ENCODE measurements at places on chromosomes 5 and 9.
A peak's percentile ranks its signal among the peaks of the same experiment; 100 is the strongest.

DNA sequence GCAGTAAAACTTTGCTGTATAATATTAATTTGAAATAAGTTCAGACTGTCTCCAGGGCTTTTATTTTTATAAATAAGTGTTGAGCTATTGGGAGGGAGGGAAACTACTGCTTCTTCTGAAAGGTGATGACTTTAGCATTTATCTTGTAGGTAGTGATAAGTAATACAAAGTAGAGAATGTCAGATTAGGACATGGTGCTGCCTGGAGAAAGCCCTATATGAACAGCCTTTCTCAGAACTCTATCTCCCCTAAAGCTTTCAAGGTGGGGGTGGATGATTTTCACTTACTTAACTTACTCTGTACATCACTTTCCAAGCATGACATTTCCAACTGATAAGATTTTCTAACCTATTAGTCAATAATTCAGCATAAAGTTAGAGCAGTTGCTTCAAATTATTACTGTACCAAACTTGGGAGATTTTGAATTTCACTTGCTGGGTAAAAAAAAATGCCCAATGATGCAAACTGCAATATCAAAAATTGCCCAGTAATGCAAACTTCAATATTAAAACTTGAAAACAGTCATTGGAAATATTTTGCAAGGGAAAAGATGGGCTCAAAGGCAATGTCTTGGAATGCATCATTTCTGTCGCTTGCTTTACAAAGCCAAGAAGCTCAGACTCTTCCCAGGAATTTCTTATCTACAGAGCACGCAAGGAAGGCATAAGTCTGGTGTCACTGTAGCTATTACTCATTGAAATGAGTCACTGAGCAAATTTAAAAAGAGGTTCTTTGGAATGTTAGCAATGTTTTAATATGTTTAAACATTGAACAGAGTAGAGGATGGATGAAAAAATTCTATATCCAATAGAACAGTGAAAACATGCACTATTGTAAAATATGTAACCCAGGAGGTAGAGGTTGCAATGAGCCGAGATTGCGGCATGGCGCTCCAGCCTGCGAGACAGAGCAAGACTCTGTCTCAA lies 569.5 kb downstream of the PSAT1 start:
- no peaks in the 10 kb centered on the region for H3K4me1 ChIP-seq
- H3K27me3 ChIP-seq: no peaks in the 10 kb centered on the region
- no peak for DNase-seq
- no peak overlapping the region for H3K27ac ChIP-seq
- no peaks in the 10 kb centered on the region for H3K36me3 ChIP-seq

- H3K27me3 ChIP-seq: no peaks in the 10 kb centered on the region
- no peaks in the 10 kb centered on the region for H3K4me1 ChIP-seq
- H3K36me3 ChIP-seq: no peaks in the 10 kb centered on the region
- H3K27ac ChIP-seq: no peak overlapping the region
Measured at GRCh38 chr5:143796753-143797152, 15.2 kb upstream of the HMHB1 start.

- H3K36me3 ChIP-seq: peaks cover 13% of the 10 kb centered on the region
- no peak for DNase-seq
- peaks cover 91% of the 10 kb centered on the region for H3K4me1 ChIP-seq
- H3K27me3 ChIP-seq: no peaks in the 10 kb centered on the region
- H3K27ac ChIP-seq: peak overlapping the region; percentile 52
Measured at GRCh38 chr5:132419502-132420468, 50.3 kb downstream of the SLC22A5 start.

GRCh38 chr5:154603485-154603884 lies 125.5 kb upstream of the HAND1 start:
- no peaks in the 10 kb centered on the region for H3K36me3 ChIP-seq
- DNase-seq: no peak
- no peak overlapping the region for H3K27ac ChIP-seq
- peaks cover 6% of the 10 kb centered on the region for H3K4me1 ChIP-seq
- no peaks in the 10 kb centered on the region for H3K27me3 ChIP-seq

DNA sequence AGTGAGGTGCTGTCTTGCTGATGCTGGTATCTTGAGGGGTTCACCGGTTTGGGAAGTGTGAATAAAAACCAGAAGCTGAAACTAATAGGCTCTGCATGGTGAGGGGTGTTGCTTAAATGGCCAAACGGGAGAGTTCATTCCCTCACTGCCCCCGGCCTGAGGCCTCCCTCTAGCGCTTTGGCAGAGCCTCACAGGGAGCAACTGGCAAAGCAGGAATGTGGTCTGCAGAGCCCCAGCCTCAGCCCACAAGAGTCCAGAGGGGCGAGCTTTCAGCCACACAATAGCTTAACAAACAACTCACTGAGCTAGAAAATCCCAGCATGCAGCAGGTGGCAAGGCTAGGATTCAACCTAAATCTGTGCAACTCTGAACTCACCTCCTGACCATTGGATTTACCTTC lies 234.8 kb downstream of the MED10 start:
- no peaks in the 10 kb centered on the region for H3K36me3 ChIP-seq
- no peaks in the 10 kb centered on the region for H3K4me1 ChIP-seq
- H3K27ac ChIP-seq: no peak overlapping the region
- H3K4me3 ChIP-seq: no peak overlapping the region
- no peaks in the 10 kb centered on the region for H3K27me3 ChIP-seq
- DNase-seq: no peak

DNA sequence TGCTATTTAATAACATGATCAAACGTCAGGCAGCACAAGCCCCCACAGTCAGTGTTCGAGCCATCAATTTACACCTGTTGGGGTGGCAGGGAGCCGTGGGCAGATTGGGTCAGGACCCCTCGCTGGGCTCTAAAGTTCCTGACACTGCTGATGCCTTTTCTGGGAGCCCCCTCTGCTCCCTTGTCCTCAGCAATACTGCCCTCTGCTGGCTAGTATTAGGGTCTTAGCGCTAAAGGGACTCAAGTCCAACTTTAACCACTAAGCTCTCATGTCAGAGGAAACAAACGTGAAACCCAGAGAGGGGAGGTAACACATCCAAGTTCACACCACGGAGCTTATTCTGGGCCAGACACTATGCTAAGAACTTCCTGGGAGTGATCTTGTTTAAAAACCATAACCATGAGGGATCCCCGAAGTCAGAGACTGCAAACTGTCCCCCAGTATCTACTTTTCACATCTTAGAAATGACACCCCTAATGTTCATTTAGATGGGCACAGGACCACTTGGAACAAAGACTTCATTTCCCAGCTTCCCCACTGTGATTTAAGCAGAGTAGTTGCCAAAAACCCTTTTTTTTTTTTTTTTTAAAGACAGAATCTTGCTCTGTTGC lies 20.4 kb downstream of the ANKS6 start:
- H3K36me3 ChIP-seq: peaks cover 26% of the 10 kb centered on the region
- peak; percentile 56 for DNase-seq

- no peak overlapping the region for H3K27ac ChIP-seq
- H3K36me3 ChIP-seq: no peaks in the 10 kb centered on the region
- H3K4me1 ChIP-seq: no peaks in the 10 kb centered on the region
- no peak for DNase-seq
- no peak overlapping the region for H3K4me3 ChIP-seq
Measured at GRCh38 chr9:126927419-126927818, 12.8 kb downstream of the RALGPS1 start.

DNA sequence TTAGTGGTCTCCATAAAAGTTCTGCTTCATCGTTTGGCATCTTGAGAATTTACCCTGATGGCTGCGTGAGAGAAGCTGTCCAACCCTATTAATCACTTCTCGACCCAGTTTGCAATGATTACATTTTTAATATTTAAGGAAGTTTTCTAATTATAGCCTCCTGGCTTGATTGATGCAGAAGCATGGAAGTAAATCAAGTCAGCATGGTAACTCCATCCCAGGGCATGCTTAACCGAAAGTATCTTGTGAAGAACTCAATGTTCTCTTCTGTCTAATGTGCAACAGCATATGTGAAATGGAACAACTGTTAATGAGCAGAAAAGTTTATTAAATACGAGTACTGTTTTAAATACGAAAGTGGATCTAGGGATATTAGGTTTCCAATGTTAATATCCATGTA lies 278.9 kb upstream of the CD180 start:
- no peak overlapping the region for H3K4me3 ChIP-seq
- H3K4me1 ChIP-seq: no peaks in the 10 kb centered on the region
- no peak overlapping the region for H3K27ac ChIP-seq
- DNase-seq: no peak
- H3K36me3 ChIP-seq: no peaks in the 10 kb centered on the region

GRCh38 chr9:134195558-134195957 lies 31.2 kb upstream of the RNU6ATAC start:
- no peak overlapping the region for H3K27ac ChIP-seq
- H3K36me3 ChIP-seq: no peaks in the 10 kb centered on the region
- H3K4me3 ChIP-seq: no peak overlapping the region

- H3K4me3 ChIP-seq: no peak overlapping the region
- no peak overlapping the region for H3K27ac ChIP-seq
- no peaks in the 10 kb centered on the region for H3K27me3 ChIP-seq
- H3K36me3 ChIP-seq: no peaks in the 10 kb centered on the region
- DNase-seq: no peak
- H3K4me1 ChIP-seq: peaks cover 9% of the 10 kb centered on the region
Measured at GRCh38 chr9:5549658-5550650, 39.6 kb downstream of the PDCD1LG2 start.

GRCh38 chr9:114375386-114376175 lies 12.2 kb downstream of the AKNA start:
- H3K4me3 ChIP-seq: no peak overlapping the region
- H3K27me3 ChIP-seq: no peaks in the 10 kb centered on the region
- peaks cover 27% of the 10 kb centered on the region for H3K36me3 ChIP-seq
- DNase-seq: no peak

DNA sequence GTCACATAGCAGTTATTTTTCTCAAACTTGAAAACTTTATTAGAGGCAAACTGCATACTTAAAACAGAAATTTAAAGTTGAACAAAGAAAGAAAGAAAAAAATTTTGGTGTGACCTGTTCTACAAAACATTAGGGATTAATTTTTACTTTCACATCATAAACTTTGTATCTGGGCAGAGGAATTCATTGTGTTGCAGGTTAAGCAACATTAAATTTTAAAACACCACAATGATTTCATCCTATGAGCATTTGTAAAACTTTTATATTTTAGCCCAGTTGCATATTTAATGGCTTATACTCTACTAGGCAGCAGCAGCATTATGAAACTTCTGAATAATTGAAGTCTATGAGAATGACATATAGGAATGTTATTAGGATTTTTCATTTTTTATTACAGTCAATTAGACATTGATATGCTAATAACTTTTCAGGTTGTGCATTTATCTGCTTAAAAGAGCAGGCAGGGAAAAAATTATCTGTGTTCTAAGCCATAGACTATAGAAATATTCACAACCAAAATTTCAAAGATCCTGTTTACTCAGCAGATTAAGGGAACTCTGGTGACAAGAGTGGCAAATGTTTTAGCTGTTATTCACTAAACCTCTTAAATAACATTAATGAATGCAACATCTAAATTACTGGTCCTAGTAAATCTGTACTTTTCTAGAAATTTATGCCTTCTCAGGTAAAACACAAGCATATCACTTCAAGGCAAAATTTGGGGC lies 1088.5 kb upstream of the CDH6 start:
- H3K4me1 ChIP-seq: no peaks in the 10 kb centered on the region
- H3K4me3 ChIP-seq: no peak overlapping the region
- DNase-seq: no peak

- no peak for DNase-seq
- no peak overlapping the region for H3K27ac ChIP-seq
- no peak overlapping the region for H3K4me3 ChIP-seq
- H3K27me3 ChIP-seq: no peaks in the 10 kb centered on the region
- H3K36me3 ChIP-seq: no peaks in the 10 kb centered on the region
Measured at GRCh38 chr5:127400946-127401670, 110.5 kb downstream of the MEGF10 start.

GRCh38 chr5:76582230-76583162 lies 40.7 kb downstream of the F2RL2 start:
- H3K27ac ChIP-seq: no peak overlapping the region
- H3K36me3 ChIP-seq: no peaks in the 10 kb centered on the region
- no peak overlapping the region for H3K4me3 ChIP-seq
- no peak for DNase-seq
- no peaks in the 10 kb centered on the region for H3K27me3 ChIP-seq

- no peak for DNase-seq
- H3K36me3 ChIP-seq: no peaks in the 10 kb centered on the region
- H3K4me1 ChIP-seq: no peaks in the 10 kb centered on the region
- H3K27ac ChIP-seq: no peak overlapping the region
- no peaks in the 10 kb centered on the region for H3K27me3 ChIP-seq
Measured at GRCh38 chr5:143436871-143437270, 33.4 kb upstream of the NR3C1 start.

DNA sequence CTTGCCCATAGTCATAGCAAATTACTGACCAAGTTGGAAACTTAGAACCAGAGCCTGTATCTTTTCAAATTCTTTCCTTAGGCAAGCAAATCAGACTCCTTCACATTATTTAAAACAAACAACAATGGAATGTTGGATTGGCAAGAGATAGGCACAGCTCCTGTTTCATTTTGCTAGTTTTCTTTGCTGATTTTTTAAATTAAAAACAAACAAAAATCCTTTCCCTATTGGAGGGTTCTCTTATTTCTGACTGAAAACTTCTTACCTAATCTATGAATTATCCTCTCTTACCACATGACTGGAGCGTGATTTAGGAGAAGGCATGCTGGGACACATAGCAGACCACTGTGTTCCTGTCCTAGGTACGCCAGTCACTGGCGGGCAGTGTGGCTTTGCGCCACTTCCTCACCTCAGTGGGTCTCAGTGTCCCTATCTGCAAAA lies 63.0 kb downstream of the TTC39B start:
- no peaks in the 10 kb centered on the region for H3K27me3 ChIP-seq
- no peak overlapping the region for H3K27ac ChIP-seq
- no peak overlapping the region for H3K4me3 ChIP-seq
- H3K36me3 ChIP-seq: no peaks in the 10 kb centered on the region
- DNase-seq: no peak

DNA sequence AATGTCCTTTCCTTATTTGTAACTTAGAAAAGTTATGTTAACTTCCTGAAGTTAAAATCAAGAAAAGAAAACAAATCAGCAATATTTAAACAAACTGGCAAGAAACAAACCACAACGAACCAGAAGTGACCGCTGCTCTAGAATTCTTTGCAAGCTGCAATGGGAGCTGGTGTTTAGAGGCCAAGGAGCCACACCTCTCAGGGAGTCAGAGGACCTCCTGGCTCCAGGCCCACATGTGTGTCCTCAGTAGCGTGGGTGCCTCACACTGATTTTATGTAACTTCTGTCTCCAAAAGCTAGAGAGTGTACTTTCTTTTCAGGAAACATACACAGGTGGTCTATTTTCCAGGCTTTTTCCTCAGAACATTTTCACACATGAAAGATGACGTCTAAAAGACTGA lies 100.4 kb downstream of the IRX2 start:
- no peak overlapping the region for H3K27ac ChIP-seq
- no peaks in the 10 kb centered on the region for H3K36me3 ChIP-seq
- no peak for DNase-seq
- H3K27me3 ChIP-seq: no peaks in the 10 kb centered on the region
- no peak overlapping the region for H3K4me3 ChIP-seq
- peaks cover 5% of the 10 kb centered on the region for H3K4me1 ChIP-seq

GRCh38 chr5:154727361-154727760 lies 27.8 kb upstream of the LARP1 start:
- no peaks in the 10 kb centered on the region for H3K27me3 ChIP-seq
- H3K4me1 ChIP-seq: no peaks in the 10 kb centered on the region
- H3K27ac ChIP-seq: no peak overlapping the region
- H3K4me3 ChIP-seq: no peak overlapping the region
- H3K36me3 ChIP-seq: no peaks in the 10 kb centered on the region

GRCh38 chr5:1054799-1055775 lies 46.5 kb downstream of the NKD2 start:
- no peak overlapping the region for H3K27ac ChIP-seq
- no peak for DNase-seq
- peaks cover 65% of the 10 kb centered on the region for H3K36me3 ChIP-seq

- H3K27me3 ChIP-seq: no peaks in the 10 kb centered on the region
Measured at GRCh38 chr9:116646661-116647514, 40.2 kb upstream of the TRIM32 start.
